ENCODE measurements at places on chromosomes 13 and 19. TPM values are rescaled to one million over a fixed set of nuclear protein-coding genes. Genes with fewer than 3 reads are reported as not detected.
A peak's percentile ranks its signal among the peaks of the same experiment; 100 is the strongest.

DNA sequence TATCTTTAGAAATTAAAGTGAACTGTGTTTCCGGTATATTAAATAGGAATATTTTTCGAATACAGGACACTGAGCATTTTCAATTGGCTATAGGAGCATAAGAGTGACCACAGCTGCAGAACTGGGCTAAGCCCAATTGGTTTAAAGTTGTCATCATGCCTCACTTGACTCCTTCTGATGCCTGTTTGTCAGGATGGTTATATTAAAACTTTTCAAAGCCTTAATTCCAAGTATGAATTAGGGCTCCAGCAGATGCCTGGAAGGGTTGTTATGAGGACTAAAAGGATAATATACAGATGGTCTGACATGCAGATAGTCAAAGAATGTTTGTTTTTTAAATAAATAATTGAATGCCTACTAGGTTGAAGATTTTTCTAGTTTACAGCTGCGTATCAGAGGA lies 100.0 kb downstream of the LMO7 start:
- DNase-seq: no peak

DNA sequence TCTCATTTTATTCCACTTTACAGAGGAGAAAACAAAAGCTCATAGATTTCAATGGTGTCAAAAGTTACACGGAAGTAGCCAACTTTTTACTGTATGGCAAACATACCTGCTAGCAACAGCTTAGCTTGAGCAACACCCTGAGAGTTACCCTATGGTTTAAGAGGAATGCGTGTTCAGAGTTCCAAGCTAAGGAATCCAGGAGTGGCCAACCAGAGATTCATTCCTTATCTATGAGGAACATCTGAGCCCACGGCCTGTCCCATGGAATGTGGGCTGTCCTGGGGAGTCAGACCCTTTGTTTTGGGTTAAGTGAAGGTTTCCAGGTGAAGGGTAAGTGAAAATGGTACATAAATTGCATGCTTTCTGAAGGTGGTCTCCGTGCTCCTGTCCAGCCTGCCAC lies 67.5 kb downstream of the STARD13 start:
- peak; percentile 91 for DNase-seq

- DNase-seq: no peak
Observed at GRCh38 chr19:40336601-40336900, 11.6 kb downstream of the C19orf47 start.

DNA sequence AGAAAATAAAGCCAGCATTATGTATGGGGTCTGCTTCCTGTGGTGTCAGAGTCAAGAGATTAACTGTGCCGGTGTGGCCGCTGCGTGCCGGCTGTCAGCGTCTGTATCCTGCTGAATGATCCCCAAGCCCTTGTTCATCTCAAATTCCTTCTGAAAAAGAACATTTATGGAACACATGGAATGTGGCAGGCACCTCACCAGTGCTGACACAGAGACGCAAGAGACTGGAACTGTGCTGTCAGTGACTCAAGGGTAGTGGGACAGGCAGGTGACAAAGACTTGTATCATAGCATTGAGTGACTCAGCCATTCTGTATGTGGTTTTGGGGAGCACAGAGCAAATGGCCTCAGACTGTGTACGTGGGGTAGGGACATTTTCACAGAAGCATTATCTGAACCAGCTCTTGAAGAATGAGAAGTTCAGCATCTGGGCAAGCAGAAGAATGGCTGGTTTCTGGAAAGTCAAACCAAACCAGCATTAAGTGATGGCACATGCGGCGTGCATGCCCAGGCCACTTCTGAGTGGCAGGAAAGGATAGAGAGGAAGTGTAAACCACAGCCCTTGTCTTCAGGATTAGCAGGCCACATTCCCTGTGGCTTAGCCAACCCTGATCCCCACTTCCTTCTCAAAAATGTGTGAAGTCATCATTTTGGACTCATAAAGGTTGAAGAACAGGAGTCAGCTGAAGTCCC lies 54.0 kb upstream of the IRS2 start:
- peak; percentile 81 for DNase-seq

GRCh38 chr19:49977881-49978280 lies 16.9 kb upstream of the SIGLEC11 start:
- no peak for DNase-seq

DNA sequence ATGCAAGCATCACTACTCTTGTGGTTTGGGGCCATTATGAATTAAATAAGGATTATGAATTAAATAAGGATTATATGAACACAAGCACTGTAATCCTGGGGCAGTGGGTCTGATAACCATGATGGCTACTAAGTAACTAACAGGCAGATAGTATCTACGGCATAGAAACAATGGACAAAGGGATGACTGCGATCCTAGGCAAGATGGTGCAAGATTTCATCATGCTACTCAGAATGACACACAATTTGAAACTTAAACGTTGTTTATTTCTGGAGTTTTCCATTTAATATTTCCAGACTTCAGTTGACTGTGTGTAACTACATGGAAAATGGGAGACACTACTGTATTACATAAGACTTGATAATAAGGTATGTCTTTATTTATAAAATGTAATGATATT lies 15.1 kb downstream of the KCNRG start:
- DNase-seq: no peak

- DNase-seq: peak; percentile 44
Observed at GRCh38 chr13:87093399-87093798, 577.8 kb upstream of the SLITRK5 start.

GRCh38 chr13:21825801-21826200 lies 154.9 kb downstream of the FGF9 start:
- no peak for DNase-seq

GRCh38 chr19:18297308-18297707 lies 15.9 kb upstream of the JUND start:
- no peak for DNase-seq

DNA sequence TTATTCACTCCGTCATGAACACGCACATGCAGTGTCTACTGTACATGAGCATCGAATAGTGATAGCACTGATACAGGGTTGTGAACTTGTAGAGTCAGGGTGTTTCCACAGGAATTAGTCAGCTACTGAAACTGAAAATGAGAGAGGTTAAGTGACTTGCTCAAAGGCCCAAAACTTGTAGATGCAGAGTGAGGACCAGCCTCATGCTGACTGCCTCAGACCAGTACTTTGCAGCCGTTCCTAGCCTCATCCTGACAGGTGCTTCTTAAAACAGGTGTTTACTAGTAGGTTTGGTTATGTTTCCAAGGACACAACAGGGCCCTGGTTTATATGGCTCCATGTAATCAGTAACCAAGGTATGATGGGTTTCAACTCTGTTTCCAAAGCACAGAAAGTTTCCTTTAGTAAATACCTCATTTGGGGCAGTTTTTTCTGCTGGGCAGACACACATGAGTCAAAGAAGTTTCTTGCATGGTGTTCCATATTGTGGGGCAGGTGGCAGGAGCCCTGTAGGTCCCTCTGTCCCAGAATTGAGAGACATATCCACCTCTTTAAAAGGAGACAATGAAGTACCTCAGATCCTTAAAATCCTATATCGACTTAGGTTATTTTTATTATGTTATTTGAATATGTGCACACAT lies 16.0 kb downstream of the FGF9 start:
- no peak for DNase-seq

GRCh38 chr19:9306443-9306842 lies 3.2 kb downstream of the ZNF699 start:
- DNase-seq: peak; percentile 45

DNA sequence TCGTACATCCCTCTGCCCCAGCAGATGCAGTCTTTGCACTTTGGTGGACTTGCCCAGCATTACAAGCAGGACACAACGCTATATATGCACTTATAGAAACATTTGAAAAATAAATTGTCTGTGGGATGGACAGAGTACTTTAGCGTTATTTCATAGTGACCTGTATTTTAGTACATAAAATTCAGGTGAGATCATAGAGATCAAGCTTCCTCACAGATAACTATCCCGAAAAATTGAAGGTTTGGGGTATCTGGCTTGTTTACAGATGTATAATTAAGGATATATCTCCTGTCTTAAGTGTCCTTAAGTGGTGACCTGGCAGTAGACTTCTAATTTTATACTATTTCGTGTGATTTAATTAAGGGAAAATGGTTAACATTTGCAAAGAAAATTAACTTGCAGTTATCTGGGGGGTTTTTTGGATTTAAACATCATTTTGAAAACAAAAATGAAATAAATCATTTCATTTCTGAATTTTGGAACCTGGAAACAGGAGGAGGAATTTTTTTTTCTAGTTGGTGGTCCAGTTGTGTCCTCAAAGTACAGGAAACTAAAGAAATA lies 977 bp upstream of the MAB21L1 start:
- no peak for DNase-seq

DNA sequence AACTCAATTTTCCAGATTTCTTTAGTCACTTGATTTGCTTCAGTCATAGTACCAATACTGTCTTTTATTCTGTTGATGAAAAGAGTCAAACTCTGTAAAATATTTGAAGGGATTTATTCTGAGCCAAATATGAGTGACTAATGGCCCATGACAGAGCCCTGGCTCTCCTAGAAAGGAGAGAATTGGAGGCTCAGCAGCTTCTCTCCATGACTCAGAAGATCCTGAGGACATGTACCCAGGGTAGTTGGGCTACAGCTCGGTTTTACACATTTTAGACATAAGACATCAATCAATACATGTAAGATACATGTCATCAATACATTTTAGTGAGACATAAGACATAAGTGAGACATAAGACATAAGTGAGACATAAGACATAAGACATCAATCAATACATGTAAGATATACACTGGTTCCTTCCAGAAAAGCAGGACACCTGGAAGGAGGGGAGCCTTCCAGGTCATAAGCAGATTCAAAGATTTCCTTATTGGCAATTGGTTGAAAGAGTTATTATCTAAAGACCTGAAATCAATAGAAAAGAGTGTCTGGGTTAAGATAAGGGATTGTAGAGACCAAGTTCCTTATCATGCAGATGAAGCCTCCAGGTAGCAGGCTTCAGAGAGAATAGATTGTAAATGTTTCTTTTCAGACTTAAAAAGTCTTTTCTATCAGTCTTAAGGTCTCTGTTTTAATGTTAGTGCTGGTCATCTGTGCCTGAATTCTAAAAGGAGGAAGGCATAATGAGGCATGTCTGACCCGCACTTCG lies 179.8 kb upstream of the RFC3 start:
- DNase-seq: peak; percentile 43

GRCh38 chr13:45119991-45120864 lies at the start of gene GTF2F2:
TSS of gene GTF2F2 (plus strand) at chr13:45120510. CDS start at chr13:45120656, 146 bp downstream.
- peak; percentile 89 for DNase-seq

DNA sequence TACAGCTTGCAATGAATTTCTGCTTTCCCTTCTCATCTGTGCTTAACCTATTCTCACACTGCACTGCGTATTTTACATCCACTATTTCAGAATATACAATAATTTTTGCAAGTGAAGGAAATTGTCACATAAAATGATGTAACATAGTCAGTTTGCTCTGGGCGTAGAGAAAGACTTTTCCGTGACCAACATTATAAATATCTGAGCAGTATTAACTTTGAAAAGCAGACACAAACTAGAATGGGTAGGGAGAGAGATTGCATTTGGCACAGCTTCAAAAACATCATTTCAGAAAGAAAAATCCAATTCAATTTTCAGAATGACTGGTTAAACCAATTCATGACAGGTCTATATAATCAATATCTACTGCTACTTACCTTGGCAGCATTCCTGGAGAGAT lies 352.5 kb upstream of the MIR17HG start:
- no peak for DNase-seq

DNA sequence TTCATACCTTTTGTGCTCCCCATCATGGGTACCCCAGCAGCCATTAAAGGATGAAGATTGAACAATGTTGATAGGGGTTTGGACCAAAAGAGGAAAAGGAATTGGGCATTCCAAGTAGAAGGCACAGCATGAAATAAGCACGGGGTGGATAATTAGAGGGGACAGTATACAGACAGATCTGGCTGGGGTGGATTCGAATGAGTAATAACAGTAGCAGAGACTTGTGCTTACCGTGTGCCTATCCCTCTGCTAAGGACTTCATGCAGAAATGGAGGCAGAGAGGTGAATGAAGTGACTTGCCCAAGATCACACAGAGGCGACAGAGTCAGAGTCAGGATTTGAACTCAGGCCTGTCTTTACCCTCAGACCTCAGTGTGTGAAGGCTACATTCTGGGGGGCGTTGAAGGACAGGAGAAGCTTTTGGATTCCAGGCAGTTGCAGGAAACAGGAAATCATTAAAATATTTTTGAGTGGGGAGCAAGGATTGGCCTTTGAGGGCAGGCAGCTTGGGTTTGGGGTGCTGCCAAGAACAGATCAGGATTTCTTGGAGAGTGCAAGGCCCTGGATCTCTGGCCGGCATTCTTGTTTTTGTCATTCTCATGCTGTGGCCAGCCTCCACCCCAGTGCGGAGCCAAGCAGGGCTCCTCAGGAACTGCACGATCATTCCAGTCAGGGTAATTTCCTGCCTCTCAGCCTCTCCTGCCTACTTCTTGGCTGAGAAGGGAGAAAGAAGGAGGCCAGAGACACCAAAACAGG lies 18.7 kb downstream of the PAF1 start:
- peak; percentile 96 for DNase-seq

GRCh38 chr19:55161571-55162322 lies 4.2 kb upstream of the TNNI3 start:
- no peak for DNase-seq

GRCh38 chr19:23665651-23666410 lies 21.2 kb downstream of the ZNF675 start:
- no peak for DNase-seq

- DNase-seq: no peak
Observed at GRCh38 chr13:111517641-111518010, 197.2 kb downstream of the TEX29 start.

- no peak for DNase-seq
Observed at GRCh38 chr19:40594255-40594654, 6.9 kb upstream of the LTBP4 start.

- no peak for DNase-seq
Observed at GRCh38 chr13:102814793-102815192, 15.9 kb downstream of the BIVM start.

DNA sequence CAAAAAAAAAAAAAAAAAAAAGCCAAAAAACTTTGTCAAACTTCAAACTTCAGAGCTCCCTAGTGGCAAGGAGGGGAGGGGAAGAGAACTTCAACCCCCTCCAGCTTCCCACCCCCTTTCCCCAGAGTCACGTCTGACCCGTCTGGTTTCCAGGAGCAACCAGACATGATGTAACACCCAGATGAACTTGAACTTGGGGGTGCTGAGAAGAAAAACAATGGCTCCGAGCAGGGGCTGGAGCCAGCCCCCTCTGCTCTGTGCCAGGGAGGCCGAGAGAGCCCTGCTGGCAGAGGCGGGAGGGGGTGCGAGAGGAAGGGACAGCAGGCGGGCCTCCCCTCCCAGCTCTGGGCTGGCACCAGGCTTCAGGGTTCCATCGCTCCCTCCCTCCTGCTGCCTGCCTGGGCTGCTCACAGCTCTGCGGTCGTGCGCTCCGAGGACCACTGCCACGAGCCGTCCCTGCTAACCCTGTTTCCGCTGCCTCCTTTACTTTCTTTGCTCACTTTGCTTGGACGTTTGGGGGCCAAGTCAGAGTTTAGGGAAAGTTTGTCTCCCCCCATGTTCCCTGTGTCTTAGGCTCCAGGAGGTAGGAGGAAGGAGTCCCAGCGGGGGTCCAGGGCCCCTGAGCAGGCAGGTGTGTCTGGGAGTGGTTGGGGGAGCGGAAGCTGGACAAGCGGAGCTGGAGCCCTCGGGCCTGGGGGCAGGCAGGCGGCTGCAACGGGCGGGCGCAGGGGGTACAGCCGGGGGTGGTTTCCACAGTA lies 11.1 kb downstream of the LYL1 start:
- peak; percentile 97 for DNase-seq

Gene MCF2L
- total RNA-seq: 1.0 TPM

Gene B3GNT3
- total RNA-seq: not detected

Gene RUBCNL
- 4.1 TPM for total RNA-seq

Gene ERICH4
- total RNA-seq: not detected

Gene ZNF615
- total RNA-seq: 15.7 TPM

Gene PGLYRP2
- not detected for total RNA-seq

Gene C19orf85
- not detected for total RNA-seq

Gene SAFB
- 48.5 TPM for total RNA-seq

Gene POLR2I
- 97.6 TPM for total RNA-seq

Gene TYROBP
- total RNA-seq: 0.26 TPM

Gene N4BP2L2
- total RNA-seq: 106 TPM

Gene VSIG10L
- total RNA-seq: 0.26 TPM

Measured in fibroblast of lung (primary cell).